ENCODE measurements at places on chromosomes 5 and 9. TPM values are rescaled to one million over a fixed set of nuclear protein-coding genes. Genes with fewer than 3 reads are reported as not detected.

Gene ASPN
- total RNA-seq, result not detected

Gene SLCO4C1
- 3.9 TPM for total RNA-seq

Gene PHYKPL
- 53.9 TPM for total RNA-seq

Gene DNM1
- 84.0 TPM for total RNA-seq

DNA sequence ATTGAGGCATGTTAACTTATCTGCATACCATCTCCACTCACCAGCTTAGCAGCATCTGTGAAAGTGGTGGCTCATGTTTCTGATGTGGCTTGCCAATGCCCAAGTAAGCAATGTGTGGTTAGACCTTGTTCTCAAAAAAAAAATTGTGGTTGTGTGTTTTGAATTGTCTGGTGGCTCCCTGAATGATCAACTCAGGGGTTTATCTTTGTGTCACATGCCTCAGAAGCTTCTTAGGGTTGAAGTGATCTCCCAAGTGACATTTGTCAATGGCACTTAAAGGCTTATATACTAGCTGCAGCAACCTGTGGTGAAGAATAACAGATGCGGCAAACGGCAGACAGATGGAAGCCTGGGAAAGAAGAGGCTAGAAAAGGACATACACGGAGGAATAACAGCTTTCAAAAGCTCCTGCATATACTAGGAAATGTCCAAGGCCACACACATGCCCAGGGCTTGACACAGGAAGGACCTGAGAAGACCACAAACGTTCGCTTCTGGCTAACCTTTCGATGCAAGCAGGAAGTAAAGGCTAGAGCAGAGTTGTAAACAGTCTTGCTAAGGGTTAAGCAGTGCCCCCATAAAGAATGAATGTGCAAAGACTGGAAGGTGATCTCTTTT is 42.2 kb upstream of the FSD1L start:
- no peak for DNase-seq

GRCh38 chr5:178238711-178239592 is 6.3 kb upstream of the PHYKPL start:
- DNase-seq, result no peak

GRCh38 chr5:39177631-39177964 is 41.8 kb downstream of the FYB1 start:
- no peak for DNase-seq

GRCh38 chr9:136544964-136545691 is 720 bp downstream of the NOTCH1 start:
- no peak for DNase-seq

DNA sequence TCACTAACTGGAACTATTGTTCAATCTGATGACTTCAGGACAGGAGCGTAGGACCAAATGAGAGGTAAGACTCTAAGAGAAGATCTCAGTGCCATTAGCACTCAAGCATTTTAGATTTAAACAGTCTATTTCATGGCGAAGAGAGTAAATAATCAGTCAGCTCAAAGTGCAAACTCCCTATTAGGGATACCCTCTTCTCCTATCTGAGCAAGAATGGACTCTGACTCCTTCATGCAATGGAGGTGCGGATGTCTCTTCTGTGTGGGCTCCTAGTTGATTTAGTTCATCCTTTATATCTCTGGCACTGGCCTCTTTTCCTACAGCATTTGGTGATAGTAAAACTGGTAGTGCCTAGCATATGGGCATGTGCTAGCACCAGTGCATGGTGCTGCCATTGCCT is 144.6 kb downstream of the SMC2 start:
- no peak for DNase-seq

DNA sequence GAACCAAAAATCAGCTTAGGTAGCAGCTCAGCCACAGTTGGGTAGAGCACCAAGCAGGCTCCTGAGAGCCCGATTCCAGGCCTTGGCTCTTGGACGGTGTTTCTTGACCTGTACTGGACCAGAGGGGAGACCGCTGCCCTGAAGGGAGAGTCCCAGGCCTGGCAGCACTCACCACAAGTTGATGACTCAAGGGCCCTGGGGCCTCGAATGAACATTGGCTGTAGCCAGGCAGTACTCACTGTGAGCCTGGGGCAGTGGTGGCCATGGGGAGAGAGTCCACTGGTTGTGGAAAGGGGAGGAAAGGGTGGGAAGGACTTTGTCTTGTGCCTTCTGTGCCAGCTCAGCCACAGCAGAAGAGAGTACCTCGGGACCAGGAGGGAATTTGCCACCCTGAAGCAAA is 166.1 kb downstream of the EDIL3 start:
- DNase-seq, result no peak

DNA sequence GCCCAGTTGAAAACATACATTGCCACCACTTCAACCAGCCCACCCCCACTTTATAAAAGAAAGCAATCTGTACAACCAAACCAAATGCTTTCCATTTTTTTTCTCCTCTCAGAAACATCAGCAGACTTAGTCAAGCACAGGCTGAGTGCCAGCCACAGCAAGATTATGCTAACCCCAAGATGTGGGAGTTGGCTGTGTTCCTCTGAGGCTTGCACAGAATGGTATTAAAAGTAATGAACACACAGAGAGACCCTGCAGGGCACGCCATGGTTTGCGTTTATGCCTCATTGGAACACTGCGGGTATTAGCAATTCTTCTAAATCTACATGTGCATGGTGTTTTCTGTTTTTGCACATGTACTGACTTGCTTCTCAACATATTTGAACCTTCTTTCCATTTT is 419.9 kb upstream of the GRAMD2B start:
- no peak for DNase-seq

DNA sequence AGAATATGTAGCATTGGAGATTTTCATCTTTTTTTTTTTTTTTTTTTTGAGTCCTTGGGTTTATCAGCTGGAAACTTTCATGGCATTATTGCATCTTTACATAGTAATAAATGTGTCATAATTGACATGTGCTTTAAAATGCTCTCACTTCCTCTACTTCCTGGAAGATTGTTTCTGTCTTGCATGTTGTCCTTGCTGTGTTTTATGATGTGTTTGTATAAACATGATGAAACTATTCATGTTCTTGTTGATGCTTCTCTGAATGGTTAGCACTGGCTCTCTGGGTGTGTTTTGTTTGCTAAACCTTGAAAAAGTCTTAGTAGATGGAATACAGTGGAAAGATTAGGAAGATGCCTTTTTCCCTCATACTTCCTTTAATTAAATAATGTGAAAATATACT is 87.9 kb downstream of the IQGAP2 start:
- no peak for DNase-seq

- no peak for DNase-seq
Measured at GRCh38 chr9:112787978-112788377, 37.4 kb downstream of the SNX30 start.

DNA sequence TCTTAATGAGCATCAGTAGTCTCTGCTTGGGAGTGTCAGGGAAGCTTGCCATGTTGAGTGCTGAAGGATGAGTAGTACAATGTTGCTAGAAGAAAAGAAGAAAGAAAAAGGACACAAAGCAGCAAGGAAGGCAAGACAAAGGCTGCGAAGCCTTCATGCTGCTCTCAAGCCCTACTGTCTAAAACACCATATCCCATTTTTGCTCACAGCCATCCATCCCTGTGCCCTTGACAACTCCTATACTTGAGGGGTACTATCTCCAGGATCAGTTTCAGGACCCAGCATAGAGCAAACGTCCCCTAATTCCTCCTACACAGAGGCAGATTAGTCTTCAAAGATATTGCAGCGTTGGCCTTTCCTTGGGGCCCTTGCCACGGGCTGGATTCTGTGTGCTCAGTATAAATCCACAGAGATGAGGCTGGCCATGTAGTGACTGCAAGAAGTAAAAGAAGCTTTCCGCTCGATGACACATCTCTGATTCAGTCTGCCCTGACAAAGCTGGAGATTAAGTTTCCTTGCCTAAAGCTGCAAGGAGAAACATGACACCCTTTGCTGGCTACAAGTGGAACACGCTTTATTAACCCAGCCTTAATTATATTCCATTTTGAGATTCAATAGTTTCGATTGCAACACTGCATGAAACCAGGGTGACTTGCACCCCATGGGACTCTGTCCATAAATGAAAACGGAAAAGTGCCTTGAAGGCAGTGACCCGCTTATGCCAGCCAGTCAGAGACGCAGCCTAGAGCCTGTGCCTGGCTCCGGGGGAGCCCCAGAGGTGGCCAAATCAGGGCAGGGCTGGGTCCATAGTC is 304.6 kb downstream of the ACTL7B start:
- DNase-seq, result no peak

GRCh38 chr5:35305336-35306020 is 75.2 kb upstream of the PRLR start:
- DNase-seq, result no peak

GRCh38 chr5:177154003-177154643 is 20.6 kb downstream of the NSD1 start:
- no peak for DNase-seq

GRCh38 chr5:157743163-157744050 is at the start of gene LSM11:
LSM11 (plus strand) TSS chr5:157743712; CDS start chr5:157743751, 39 bp downstream.
- DNase-seq, result peak; percentile 95

GRCh38 chr9:94936419-94936818 is 209.9 kb downstream of the AOPEP start:
- no peak for DNase-seq

GRCh38 chr5:604391-604831 is 7.7 kb upstream of the CEP72 start:
- no peak for DNase-seq

DNA sequence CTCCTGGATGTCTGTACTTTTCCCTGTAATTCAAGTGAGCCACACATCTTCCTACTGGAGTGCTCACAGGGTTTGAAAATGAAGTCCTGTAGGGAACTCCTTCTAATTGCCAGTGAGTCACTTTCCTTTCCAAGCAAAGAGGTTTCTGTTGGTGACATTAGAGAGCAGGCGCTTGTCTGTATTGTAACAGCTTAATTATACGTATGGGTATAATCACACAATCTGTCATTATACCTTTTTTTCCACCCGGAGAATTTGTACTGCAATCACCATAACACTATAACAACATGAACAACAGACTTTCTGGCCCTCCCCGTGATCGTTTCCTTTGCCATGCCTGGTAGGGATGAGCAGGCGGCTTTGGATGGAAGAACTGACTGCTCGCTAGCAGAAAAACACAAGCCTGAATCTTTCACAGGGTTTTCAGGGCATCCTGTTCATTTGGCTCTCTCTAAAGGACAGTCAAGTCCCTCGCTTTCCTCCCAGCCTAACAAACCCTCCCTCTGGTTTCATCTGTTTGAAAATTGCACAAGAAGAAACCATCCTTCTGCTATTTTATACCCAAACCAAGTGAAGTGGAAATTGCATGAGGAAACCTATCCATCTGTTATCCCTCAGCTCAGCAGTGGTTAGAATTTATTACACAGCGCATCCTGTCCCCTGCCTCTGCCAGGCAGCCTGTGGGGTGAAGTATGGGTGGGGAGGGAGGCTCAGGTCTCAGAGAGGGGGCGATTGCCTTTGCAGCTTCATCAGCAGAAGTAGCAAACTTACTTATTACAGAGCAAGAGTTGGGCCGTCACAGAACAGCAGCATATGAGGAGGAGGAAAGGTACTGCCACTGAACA is 307.0 kb upstream of the TLE4 start:
- no peak for DNase-seq

GRCh38 chr9:129548571-129549135 is 72.2 kb downstream of the C9orf50 start:
- no peak for DNase-seq
